ENCODE measurements at places on chromosomes 2 and 18. TPM values are rescaled to one million over a fixed set of nuclear protein-coding genes. Genes with fewer than 3 reads are reported as not detected.

LRP1B gene
- total RNA-seq: 0.05 TPM

ERMN gene
- not detected for total RNA-seq

DNA sequence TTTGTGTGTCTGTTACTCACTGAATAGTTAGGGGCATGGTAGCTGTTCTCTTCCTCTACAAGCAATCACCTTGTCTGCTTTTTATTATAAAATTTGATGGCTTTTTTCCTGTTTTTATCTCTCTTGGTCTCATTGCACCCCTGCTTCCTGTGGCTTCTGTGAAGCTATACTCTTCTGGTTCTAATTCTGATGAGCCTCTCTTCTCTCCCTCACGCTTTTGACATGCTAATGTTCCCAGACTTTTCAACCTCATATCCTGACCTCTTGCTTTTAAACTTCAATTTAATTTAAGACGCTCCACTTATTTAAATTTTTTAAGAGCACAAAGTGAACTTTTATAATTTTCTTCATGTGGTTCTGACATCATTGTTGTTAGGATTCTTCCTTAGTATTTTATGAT is 361.4 kb downstream of the DLGAP1 start:
- no peak for DNase-seq

DNA sequence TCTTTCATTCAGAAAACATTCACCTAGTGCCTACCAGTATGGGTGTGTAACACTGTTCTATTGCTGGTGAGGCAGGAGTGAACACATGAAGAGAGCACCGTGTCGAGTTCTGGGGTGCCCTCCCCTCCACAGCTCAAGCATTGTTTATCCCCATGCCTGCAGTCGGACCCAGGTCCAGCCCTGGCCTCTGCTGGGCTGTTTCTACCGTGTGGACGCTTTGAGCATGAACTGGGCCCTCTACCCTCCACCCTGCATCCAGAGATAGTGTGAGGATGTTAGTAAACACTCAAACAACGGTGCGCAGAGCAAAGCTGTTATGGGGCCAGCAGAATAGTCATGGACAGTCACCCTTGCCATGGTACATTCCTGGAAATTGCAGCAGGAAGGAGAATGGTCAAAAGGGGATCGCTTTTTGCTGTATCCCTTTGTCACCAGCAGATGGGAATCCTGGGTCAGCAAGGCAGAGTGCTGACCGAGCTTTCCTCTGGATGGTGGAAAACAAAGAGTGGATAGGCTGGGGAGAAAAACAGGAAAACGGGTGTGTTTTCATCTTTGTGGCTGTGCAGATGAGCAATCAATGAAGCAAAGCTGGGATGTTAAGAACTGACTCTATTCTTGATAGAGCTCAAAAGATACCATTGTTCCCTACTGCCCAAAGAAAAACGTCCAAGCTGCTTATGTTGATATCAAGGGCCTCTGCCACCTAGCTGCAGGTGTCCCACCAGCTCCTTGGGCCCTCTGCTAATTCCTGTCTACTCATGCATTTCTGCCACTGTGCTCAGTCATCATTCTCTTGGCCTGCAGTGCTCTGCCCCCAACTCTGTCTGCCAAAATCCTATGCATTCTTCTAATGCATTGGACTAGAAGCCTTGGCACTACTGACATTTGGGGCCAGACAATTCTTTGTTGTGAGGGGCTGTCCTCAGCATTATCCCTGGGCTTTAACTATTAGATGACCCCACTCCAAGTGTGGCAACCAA is 38.7 kb downstream of the REEP1 start:
- DNase-seq: no peak

GRCh38 chr2:104388296-104388695 is 465.6 kb upstream of the POU3F3 start:
- DNase-seq: no peak

DNA sequence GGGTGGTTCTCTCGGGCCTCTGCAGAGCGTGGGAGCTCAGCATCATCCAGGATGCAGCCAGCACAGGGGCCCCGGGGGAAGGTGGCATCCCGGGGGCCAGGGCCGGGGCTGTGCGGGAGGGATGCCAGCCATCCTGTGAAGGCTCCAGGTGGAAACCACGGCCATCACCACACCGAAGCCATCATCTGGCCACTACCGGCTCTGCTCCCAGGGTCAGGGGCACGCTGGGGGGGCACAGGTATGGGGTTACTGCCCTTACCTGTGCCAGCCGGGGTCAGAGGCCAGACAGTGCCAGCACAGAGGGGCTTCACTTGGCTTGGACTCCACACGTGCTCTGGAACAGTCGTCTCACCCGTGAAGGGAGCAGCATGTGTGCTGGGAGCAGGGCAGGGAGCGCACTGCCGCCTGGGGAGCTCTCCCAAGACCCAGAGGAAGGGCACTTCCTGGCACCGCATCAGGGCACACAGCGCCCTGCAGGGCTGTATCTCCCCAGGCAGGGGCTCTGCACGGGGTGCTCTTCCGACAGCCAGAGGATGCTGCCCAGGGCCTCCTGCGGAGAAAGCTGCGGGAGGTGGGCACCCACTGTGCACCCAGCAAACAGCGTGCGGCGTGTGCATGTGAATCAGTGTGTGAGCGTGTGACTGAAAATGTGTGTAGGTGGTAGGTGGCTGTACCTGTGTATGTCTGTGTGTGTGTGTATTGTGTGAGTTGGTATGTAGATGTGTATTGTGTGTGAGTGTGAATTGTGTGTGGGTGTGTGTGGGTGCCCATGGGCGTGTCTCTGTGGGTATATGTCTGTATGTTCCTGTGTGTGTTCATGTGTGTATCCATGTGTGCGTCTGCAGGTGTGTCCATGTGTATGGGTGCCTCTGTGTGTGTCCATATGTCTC is 75.0 kb downstream of the PTGR3 start:
- DNase-seq: no peak

- no peak for DNase-seq
Measured at GRCh38 chr2:84690225-84690624, 173.9 kb downstream of the DNAH6 start.

- DNase-seq: no peak
Measured at GRCh38 chr2:7858624-7859023, 823.2 kb upstream of the ID2 start.

DNA sequence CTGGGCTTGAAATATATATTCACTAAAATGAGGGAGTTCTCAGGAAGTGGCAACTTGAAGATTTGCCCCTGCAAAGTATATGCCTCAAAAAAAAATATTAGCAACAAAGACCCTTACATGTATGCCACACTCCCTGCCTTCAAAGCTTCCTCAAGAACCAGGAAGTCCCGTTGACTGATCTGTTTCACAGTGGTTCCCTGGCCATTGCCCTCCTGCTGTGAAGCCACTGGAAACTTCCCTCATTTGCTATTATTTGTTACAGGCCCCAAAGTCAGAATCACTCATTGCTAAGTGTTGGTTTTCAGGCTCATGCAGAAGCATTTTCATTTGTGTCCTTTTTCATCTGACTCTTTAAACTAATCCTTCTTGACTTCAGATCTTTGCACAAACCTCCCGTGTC is 421.5 kb downstream of the ZNF521 start:
- DNase-seq: no peak

GRCh38 chr2:55500025-55500424 is 19.5 kb upstream of the CFAP36 start:
- DNase-seq: no peak

- peak; percentile 56 for DNase-seq
Measured at GRCh38 chr2:55168221-55169154, 63.6 kb downstream of the CLHC1 start.

DNA sequence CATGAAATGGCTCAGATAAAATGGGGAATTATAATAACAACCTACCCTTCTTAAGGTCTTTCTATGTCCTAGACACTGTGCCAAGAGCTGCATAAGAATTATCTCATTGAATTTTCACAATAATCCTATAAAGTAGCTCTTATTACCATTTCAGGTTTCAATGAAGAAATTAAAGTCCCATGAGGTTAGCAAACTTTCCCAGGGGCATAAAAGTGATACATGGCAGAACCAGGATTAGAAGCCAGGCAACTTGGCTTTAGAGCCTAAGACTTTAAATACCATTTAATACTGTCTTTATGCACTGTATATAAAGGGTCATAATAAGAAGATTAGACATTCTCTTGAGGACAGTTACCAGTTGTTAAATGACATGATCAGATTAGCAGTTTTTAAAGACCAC is 130.1 kb downstream of the GCA start:
- no peak for DNase-seq

- DNase-seq: no peak
Measured at GRCh38 chr2:147231607-147232006, 613.2 kb upstream of the ACVR2A start.

Measured in Calu3 (cell line).